ENCODE measurements at places on chromosomes 12 and 14. TPM values are rescaled to one million over a fixed set of nuclear protein-coding genes. Genes with fewer than 3 reads are reported as not detected.

DNA sequence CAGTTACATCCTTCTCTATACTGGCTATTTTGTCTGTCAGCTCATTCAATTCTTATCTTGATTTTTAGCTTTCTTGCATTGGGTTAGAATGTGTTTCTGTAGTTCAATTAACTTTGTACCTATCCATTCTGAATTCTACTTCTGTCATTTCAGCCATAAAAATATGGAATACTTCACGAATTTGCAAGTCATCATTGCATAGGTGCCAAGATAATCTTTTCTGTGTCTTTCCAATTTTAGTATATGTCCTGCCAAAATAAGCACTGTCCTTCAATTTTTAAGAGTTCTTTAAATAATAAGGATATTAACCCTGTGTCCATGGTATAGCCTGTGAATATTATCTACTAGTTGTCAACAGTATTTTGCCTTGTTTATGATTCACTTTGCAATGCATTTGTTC is 665.7 kb upstream of the MDGA2 start:
- DNase-seq, result no peak

DNA sequence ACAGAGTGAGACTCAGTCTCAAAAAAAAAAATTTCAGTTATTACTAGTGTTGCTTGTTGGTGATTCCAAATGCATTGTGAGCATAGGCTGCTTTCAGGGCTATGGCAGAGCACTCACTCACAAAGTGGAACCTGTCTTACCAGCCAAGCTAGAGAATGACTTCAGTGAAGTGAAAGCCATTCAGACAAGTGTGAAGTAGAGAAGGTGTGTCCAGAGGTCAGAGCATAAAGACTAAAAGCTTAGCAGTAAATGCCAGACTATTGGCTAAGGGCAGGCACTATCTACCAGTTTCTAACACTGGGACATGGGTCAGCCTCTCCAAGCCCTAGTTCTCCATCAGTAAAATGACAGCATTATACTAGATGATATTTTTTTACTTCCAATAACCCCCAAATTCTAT is 12.7 kb downstream of the PPP1R36 start:
- no peak for DNase-seq

GRCh38 chr12:92927436-92928281 is 1.4 kb downstream of the EEA1 start:
- peak; percentile 77 for DNase-seq

DNA sequence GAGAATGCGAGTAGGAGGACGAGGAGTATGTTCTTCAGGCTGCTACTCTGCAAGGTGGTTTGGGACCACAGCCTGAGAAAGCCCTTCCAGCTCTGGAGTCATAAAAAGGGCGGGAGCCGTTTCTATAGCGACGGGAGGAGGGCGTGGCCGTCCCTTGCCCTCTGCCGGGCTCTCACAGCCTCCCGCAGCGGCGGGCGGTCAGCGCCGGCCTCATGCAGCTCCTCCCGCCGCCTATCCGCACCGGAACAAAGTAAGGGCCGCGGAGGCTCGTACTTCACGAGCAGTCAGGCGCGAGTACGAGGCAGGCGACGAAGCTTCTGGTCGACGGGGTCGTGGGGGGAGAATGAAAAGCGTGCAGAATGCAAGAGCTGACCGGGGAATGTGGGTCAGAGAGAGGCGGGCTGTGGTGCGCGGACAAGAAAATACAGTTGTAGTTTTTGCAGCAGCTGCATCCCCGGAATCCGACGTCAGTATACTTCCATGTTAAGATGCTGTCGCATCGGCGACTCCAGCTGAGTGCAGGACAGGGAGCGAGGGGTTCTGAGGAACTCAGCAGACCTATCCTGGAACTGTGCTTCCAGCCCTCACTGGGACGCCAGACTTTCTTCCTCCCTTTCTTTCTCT is at the start of gene DYRK4:
Gene DYRK4 (plus strand): TSS at position 175 of the 624 bp plus-strand sequence. CDS start 38 bp downstream, at position 213.
- DNase-seq, result peak; percentile 52

- DNase-seq, result no peak
Observed at GRCh38 chr12:70721216-70721615, 84.0 kb upstream of the PTPRB start.

DNA sequence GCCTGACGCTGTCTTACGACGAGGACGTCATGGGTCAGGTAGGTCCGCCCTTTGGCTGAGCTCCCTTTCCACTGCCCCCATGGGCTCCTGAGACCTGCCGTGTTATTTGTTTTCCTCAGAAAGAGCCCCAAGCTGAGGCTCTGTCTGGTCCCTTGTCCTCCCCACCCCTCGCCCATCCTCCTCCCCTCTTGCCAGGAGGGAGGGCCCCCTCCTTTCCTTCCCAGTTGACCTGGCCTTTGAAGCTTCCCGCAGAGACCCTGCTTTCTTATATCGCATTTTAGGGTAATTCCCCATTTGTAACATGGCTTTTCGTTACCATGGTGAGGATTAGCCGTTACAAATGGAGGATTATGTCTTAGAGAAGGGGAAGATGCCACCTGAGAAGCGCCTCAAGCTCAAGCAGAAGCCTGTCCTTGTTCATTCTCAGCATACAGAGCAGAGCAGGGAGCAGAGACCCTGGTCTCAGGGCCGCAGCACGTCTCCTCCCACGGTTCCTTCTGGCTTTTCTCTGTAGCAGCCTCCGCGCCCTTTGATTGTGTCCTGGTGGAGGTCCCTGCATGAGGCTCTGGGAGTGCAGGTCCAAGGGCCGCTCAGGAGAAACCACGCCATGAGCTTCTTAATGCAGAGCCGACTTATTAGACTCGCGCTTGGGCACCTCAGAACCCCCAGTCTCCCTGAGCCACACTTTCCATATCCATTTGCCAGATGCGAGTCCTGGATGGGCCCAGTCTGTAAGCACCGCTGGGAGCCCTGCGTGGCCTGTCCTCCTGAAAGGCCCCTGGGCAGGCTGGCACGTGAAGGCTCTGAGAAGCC is 47.2 kb downstream of the UBE3B start:
- no peak for DNase-seq

DNA sequence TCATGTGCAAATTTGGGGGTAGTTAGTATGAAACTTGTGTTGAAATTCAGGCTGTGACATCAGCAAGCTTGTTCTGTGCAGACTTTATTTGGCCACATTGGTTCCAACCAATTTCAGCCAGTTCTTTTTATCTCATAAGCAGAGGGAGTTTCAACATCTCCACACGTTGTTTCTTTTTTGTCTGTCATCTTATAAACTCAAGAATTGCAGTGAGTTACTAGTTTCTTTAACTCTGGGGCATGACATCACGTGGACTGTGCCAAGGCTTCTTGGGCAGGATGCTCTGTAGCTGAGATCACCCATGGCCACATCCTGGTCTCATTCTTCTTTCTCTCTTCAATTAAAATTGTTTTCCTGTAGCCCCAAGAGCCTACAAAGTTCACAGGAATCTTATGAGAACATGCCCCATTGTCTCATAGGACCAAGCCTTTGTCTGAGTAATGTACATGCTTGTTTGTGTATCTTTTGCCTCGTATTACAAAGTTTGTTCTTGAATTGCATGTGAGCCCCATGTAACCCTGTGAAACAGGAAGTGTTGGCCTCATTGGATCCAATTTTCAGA is 982.0 kb upstream of the TMEM132C start:
- DNase-seq, result peak; percentile 86

DNA sequence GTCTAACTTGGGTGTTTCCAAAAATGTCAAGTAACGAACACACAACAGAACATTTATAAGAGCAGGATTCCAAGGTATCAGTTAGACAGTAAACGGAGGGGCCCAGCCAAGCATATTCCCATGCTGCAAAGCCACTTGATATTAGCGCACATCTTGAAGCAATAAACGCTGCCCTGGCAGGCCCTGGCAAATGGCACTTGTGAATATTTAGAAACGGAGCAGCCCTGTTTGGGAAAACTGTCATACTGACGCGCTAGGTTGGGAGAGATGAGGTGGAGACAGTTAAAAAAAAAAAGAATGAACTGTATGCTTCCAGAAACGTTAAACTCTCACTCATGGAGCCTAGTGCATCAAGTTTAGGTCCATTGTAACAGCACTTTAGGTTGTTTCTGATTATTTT is 9.3 kb downstream of the DGLUCY start:
- DNase-seq, result no peak

GRCh38 chr12:96233939-96234461 is 39.8 kb downstream of the ELK3 start:
- DNase-seq, result peak; percentile 97

DNA sequence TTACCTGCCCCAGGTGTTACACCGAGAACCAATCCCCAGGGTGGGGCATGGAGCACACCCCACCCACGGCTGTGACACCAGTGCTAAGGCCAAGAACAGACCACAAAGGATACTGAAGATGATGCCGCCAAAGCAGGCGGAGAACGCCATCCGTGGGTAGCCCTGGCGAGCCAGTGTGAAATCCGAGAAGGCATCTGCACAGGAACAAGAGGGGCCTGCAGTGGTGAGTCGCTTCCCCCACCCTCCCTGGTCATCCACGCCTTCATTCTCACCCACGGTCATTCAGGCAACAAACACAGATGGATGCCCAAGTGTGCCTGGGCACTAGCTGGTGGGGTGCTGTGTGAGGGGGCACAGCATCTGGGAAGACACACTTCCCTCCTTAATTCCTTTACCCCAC is 28.5 kb downstream of the SLC8B1 start:
- peak; percentile 10 for DNase-seq

DNA sequence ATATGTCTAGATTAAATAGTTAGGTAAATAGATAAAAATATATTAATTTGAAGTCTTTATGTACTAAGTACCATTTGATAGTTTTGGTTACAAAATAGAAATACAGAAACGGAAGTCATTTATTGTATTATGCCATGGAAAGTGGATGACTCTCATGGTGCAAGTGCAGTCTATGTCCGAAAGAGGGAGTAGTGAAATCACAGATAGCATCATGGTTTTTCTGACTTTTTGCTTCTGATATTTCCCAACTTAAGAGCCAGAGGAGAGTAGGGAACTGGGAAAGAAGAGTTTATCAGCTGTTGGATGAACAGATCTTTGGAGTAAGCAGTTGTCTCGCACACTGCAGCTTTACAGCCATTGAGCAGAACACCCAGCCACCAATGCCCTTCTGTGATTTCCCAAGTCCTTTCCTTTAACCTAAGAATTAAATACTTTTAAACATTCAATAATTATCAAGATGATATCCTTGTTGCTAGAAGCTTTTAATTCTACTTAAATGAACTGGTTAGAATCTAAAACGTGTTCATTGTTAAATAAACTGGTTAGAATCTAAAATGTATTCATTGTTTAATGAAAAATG is 18.4 kb upstream of the SRGAP1 start:
- peak; percentile 44 for DNase-seq

- DNase-seq, result no peak
Observed at GRCh38 chr14:33081259-33081658, 142.6 kb downstream of the NPAS3 start.

GRCh38 chr12:111185889-111186227 is 183.0 kb downstream of the PHETA1 start:
- DNase-seq, result no peak

DNA sequence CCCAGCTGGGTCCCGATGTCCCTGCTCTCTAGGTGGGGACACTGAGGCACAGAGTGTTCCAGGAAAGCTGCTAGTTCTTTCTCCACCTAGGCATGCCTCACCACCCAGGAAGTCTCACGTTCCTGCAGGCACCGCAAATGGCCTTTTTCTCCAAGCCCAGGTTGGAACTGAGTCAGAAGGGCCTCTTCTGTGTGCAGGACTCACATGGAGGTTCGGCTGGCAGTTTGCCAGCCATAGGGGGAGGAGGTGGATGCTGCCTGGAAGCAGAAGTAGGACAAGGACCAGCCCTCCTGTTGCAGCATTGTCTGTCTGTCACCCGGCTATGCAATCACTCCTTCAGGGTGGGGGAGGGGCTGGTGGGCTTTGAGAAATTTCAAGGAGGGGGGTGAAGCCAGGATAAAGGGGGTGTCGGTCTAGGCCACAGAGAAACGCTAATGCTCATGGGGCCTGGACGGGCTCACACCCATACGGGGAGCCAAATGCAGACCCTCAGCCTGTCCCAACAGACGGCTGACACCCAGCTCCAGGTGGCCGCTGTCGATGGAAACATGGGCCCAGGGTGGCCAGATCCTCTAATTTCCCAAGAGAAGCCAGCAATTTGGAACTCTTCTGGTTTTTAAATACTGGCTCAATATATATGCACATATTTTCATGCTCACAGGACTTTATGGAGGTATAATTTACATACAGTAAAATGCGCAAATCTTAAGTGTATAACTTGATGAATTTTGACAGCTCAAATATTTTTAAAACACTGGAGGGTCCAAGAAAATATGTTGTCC is 120.5 kb downstream of the PHETA1 start:
- no peak for DNase-seq

GRCh38 chr14:57863471-57863870 is 2.4 kb downstream of the SLC35F4 start:
- no peak for DNase-seq

- no peak for DNase-seq
Observed at GRCh38 chr12:114823724-114824123, 139.7 kb upstream of the TBX3 start.

- DNase-seq, result no peak
Observed at GRCh38 chr14:21019366-21019765, 5.5 kb downstream of the NDRG2 start.

DNA sequence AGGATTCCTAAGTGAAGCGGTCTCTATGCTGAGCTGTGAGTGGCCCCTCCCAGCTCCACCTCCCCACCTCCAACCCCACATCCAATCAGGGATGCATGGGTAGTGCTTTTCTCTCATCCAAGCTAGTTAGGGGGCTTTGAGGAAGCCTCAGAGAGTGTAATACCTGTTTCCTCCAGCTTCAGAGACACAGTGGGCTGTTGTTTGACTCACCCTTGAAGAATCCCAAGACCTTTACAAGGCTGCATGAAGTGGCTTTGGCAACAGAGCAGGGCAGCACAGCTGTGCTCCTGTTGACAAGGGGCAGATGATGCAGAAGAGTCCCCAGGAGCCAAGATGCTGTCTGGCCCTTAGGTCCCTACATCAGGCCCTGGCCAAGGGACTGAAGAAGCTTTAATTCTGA is 27.1 kb upstream of the CLMN start:
- peak; percentile 3 for DNase-seq

The BRMS1L gene
- total RNA-seq, result 9.6 TPM

The TRPV4 gene
- 0.75 TPM for total RNA-seq

The GRIN2B gene
- 1.4 TPM for total RNA-seq

The CISTR gene
- total RNA-seq, result not detected
